ENCODE measurements at places on chromosomes 6 and 20.

DNA sequence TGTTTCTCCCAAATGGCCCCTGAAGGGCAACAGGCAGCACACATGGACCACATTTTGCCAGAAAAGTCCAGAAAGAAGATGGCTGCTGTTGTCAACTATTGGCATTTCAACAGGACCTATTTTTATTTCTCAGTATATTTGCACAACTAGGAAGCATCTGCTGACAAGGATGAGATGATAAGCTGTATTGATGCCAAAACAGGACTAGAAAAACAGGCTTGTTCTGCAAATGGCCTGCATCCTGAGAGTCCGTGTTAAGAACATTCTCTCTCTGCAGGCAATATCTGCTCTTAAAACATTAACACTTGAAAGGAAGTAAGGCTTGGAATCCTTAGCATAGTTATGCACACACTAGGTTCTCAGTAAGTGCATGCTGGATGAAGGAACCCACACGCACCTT is 283.7 kb downstream of the ESR1 start:
- no peak for DNase-seq

- DNase-seq: no peak
Observed at GRCh38 chr6:149921361-149921760, 1.6 kb downstream of the RAET1G start.

- no peak for DNase-seq
Observed at GRCh38 chr20:23541330-23541729, 27.0 kb downstream of the CST9L start.

- DNase-seq: peak; percentile 45
Observed at GRCh38 chr6:149896491-149896890, 1.4 kb downstream of the RAET1E start.

DNA sequence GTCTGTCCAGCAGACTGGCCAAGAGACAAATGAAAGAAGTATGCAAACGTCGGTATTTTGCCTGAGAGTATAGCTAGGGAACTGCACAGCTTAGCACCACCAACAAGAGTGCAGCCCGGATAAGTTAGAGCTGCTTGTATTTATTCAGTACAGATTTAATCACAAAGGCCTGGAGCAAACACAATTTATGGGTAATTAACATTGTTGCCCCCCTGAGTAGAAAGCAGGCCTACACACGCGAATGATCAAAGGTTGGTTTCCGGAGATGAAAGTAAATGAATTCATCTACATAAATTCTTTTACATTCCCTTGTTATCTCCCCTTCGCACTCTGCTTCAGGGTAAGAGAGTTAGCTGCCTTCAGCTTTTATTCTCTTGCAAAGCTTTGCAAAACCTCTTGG is 24.7 kb upstream of the CRISP1 start:
- no peak for DNase-seq

GRCh38 chr6:89895276-89895874 is 1.1 kb downstream of the GJA10 start:
- no peak for DNase-seq

DNA sequence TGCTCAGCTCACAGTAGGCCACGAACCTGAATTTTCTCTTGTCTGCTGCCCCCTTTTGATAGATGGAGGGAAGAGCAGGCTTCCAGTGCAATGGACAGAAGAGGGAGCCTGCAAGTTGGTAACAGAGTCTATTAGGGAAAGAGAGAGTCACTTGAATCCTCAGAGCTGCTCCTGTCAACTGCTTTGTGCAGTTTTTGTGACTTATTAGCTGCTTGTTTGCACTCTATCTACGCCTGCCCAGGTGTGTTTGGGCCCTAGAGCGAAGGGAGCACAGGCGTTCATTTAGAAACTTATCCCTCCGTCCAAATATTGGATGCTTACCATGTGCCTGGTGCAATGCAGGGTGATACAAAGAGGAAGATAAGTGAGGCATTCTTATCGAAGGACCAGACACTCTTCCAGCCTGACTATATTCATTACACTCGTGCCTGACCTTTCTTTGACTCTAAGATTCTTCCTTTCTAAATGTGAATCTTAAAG is 11.6 kb upstream of the SLC2A12 start:
- peak; percentile 68 for DNase-seq

GRCh38 chr6:2850538-2851113 is 9.0 kb upstream of the SERPINB1 start:
- DNase-seq: no peak

DNA sequence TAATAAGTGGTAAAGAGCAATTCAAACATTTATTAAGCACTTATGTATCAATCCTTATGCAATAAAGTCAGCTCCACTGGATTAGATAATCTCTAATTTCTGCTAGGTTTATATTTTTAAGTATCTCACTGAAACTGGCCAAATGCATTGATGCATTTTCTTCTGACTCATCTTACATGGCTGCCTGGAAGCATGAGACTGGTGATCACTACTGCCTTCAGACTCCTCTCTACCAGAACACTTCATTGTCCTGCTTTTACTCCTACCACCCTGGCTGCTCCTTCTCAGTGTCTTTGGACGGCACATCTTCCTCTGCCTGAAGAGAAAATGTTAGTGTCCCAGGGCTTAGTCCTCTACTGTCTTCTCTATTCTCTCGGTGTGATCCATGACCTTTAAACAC is 7.4 kb downstream of the CEP85L start:
- no peak for DNase-seq

DNA sequence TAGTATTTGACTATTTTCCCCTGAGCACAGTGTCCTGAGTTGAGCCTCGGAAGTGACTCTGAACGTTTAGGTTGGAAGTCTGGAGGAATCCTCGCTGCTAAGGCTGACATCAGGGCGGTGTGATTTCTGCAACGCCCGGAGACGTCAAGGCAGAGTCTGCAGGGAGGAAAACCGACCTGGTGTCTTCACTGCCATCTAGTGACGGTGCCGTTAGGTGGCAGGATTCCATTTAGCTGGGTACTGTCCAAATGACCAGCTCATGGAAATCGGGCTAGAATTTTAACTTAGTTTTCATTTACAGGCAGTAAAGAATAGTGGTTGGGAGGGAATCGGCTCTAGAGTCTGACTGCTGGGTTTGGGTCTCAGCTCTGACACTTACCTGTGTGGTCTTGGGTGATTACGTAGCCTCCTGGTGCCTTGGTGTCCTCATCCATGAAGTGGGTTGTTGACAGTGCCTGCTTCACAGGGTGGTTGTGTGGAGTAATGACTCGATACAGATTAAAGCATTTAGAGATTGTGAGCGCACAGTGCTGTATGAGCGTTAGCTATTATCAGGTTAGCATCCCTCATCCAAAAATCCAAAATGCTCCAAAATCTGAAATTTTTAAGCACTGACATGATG is 35.0 kb downstream of the FOXF2 start:
- DNase-seq: no peak

DNA sequence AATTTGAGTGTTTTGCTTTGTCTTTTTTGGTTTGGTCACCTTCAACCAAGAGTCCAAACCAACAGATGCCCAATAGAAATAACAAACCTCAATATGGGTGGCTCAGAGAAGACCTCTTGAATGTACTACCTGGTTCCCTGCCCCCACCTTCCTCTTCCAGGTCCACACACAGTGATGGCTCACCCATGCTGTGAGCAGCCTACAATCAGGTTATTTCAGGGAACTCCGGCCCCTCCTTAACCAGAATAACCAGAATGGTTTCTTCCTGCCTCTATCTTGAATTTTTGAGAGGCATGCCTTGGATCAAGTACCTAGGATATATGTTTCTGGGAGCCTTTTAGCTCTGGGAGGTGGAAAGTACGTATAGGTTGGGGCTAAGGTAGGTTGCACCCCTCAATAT is 327.1 kb upstream of the PRDM1 start:
- DNase-seq: no peak

DNA sequence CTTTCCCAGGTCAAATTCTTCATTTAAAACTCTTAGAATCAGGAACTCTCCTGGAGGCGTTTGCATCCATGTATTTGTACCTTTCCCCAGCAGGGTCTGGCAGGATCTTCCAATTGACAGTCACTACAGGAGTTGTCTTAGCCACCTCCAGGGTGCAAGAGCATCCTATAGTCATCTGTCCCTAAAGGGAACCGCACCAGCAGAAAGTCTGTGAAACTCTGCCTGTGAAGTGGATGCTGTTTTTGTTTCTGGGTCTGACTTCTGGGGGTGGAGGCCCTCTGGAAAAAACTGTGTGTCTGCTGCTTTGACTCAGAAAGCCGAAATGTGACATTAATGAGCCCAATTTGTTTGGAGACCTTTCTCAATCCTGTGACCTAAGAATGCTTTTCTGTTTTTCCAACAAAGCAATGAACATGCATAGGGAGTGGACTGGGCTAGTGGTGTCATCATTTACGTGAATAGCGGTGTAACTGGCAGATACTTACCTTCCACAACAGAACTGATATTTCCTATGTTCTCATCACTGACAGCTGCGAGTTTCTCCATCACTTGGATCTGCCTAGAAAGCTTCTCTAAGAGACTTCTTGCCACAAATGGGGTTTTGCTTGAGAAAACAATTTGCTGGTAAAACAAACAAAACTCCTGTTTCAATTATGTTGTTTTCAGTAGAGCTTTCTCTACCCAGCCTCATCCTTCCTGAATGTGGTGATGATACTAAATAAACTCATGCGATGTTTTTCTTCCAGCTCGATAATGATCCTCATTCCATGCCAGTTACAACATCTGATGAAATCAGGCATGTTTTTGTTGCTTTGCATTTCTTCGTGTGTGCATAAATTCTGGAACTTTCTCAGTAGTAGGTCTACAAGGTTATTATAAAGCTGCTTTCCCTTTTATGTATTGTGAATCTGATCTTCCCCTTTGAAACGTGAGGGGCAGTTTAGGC is 33.3 kb upstream of the ARMH2 start:
- no peak for DNase-seq

DNA sequence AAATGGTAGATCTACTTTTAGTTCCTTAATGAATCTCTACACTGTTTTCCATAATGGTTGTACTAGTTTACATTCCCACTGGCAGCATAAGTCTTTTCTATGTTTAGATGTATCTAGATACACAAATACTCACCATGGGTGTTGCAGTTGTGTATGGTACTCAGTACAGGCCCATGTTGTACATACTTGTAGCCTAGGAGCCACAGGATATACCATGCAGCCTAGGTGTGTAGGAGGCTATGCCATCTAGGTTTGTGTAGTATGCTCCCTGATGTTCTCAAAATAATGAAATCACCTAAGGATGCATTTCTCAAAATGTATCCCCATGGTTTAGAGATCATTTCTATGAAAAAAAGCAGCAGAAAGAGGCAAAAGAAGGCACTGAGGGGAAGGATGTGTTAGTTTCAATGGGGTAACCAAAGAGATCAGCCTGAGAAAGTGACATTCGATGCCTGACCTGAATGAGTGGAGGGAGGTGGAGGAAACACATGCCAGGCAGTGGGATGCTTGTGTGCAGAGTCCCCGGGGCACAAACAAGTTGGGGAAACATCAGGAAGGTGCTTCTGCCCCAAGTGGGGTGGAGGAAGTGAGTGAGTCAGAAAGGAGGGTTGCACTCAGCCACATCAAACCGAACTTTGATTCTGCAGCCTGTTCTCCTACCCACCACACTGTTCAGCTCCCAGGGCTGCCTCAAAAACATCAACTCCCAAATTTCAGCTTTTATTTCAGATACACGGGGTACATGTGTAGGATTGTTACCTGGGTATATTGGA is 191.2 kb downstream of the ZNF217 start:
- no peak for DNase-seq

GRCh38 chr20:52209154-52209571 is 17.6 kb upstream of the ZFP64 start:
- DNase-seq: no peak

DNA sequence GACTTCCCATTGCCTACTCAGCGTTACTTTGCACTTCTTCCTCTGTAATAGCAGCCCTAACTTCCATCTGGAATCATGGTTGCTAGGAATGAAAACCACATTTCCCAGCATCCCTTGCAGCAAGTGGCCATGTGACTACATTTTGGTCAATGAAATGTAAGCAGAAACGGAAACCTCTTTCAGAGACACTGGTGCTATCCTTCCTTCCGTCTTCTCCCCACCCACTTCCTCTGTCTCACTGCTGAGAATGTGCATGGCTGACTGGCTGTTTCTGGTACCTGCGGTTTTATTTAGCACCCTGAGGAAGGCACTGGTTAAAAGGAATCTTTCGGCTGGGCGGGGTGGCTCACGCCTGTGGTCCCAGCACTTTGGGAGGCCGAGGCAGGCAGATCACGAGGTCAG is 107.4 kb downstream of the SCML4 start:
- peak; percentile 83 for DNase-seq

DNA sequence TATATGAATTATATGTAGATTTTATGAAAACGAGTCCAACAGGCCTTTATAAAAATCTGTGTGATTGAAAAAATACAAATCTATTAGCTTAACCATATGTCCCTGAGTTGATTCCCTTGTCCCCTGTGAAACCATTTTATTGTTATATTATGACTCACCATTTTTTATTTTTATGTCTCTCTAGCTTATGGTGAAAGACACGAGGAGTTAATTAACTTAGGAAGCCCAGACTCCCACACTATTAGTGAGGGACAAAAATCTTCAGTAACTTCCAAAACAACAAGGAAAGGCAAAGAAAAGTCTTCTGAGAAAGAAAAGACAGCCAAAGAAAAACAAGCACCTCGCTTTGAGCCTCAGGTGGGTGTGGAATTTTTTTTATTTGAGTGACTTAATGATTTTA is 183.1 kb downstream of the ADGB start:
- no peak for DNase-seq

DNA sequence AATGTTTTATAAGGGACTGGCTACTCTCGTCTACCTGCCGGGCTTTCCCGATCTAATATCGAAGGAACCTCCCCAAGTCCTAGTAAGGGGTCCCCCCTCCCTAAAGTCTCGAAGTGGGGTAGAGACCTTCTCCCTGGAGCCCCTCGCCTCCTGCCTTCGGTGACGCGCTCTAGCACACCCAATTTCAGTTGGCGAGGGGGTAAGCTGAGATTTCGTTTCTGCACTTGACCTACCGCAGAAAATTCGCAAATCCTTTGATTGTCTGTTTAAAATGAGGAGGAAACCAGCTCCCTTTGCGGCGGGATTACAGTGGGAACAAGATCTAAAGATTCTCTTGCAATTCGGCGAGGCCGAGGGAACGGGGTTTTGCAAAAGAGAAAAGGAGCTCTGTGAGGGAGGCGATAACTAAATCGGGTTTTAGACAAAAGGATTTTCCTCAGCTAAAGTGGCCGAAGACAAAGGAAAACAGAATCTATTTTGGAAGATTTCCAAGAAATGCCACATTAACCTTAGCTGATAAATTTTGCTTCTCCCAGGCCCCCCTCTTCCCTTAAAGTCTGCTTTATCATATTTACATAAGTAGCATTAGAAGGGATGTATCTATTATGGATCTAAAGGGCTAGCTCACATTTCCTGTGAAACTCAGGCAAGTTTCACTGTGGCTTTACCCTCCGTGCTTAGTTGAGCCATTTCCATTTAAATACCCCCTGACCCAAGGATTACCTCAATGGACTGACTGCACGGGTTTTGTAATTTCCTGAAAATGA is 8.4 kb downstream of the SIM1 start:
- no peak for DNase-seq
